ENCODE measurements at places on chromosomes 4 and X.

GRCh38 chr4:25310066-25310802 lies 2.3 kb upstream of the ZCCHC4 start:
- no peak for DNase-seq

- DNase-seq: peak; percentile 88
These were observed 395.2 kb downstream of the MID1IP1 start for GRCh38 chrX:39196192-39197102.

DNA sequence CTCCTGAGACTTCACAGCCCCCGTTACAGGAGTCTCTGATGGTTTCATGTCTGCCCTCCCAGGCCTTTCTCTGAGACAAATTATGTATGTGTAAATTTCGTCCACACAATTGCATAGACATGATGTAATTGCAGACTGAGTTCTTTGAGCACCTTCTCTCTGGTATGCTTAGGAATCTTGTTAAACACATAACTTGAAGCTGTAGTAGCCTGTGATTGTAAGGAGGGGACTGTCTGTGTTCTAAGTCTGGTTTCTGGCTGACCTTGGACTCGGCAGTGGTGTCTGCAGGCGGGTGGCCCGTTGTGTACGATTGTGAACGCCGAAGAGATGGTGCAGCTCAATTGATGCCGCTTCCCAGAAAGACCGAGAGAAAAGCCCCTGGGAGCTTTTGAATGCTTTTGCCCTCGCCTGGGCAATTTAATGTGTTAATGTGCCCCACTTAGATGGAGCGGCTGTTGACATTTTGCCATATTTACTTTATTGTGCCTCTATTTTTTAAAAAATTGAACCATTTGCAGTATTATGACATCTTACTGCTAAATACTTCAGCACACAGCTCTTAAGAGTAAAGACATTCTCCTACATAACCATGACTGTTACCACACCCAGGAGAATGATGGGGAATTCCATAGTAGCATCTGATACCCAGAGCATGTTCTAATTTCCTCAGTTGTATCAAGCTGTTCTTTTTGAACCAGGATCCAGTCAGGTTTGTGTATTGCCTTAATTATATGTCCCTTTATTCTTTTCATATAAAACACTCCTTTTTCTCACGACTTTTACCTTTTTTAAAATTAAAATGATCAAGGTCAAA lies 58.4 kb upstream of the TADA2B start:
- DNase-seq: no peak

- no peak for DNase-seq
These were observed 16.9 kb upstream of the RGN start for GRCh38 chrX:47061238-47061919.

DNA sequence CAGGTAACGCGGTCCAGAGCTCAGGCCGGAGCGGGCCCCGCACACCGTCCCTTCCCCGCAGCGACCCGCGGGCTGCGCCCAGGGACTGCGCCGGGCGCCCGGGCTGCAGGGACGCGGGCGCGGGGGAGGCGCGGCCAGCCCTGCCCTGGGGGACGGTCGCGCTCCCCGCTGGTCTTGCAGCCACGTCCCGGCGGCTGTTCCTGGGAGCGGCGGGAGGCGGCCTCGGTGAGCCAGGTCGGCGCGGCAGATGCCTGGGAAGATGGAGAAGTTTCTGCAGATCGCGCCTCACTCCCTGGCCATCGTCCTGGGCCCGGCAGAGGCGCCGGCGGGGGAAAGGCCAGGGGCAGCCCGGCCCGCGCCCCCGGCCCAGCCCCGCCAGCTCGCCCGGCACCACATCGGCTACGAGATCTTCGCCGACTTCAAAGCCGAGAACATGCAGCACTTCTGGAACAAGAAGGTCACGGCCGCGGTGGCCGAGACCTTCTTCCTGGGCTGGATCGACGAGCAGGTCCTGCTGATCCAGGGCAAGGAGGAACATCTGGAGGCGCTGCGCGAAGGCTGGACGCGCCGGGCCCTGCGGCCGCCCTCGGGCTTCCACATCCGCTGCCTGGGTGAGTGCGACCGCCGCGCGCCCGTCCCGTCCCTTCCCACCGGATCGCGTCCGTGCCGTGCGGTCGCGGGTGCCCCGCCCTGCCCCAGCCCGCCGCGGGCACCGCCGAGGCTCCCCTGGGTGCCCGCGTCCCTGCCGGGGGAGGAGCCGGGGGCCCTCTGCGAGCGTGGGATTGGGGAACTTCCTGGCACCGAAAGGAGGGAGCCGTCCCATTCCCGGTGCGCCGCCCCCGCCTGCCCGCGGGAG lies 107.4 kb upstream of the STOX2 start:
- DNase-seq: no peak

- no peak for DNase-seq
These were observed 24.2 kb downstream of the CPE start for GRCh38 chr4:165403048-165403447.

DNA sequence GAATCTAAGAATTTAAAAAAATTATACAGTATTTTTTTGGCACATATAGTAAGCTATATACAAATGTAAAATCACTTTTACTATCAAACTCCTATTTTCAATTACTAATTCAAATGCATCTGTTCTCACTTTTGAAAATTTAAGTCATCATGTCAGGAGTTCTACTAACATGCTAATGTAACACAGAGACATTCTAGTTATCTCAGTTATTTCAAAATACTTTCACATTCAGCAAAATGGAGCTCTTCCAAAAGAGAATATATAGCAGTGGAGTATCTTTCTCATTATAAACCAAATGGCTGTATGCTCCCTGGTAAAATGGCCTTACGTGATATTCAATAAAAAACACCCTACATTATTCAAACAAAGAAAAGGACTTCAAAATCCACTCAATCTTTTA lies 42.3 kb downstream of the RFC1 start:
- DNase-seq: no peak

DNA sequence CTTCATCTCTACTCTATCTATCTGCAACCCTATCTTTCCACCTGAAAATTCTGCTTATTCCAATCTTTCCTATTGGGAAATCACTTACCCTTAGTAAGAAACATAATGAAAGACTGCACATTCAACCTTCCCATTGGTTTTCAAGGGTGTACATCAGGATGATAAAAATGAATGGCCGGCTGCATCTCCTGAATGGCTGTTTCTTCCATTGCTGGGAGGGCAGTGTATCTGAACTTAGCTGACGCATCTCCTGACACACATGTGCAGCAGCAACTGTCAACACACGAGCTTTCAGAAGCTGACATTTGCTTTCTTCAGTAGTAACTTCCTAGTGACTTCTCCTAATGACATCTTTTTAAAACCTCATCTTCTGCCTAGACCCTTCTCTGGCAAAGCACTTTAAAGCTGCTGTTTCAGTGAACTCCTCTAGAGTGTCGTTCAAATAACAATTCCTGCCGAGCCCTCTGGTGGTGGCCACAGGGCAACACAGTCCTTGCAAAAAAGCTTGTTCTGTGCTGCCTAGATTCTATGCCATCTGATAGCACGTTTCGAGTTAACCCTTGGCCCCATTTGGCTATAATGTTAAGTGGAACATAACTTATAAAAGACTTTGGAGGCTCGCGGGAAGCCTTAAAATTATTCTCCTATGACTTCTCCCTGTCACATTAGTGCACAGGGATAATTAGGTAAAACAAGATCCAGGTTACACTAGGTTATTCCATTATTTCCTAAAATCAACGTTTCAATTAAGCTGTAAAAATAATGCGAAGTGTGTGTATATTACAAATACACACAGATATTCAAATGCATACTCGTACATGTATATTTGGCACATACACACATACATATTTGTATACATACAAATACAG lies 2340.7 kb downstream of the PCDH7 start:
- peak; percentile 55 for DNase-seq

DNA sequence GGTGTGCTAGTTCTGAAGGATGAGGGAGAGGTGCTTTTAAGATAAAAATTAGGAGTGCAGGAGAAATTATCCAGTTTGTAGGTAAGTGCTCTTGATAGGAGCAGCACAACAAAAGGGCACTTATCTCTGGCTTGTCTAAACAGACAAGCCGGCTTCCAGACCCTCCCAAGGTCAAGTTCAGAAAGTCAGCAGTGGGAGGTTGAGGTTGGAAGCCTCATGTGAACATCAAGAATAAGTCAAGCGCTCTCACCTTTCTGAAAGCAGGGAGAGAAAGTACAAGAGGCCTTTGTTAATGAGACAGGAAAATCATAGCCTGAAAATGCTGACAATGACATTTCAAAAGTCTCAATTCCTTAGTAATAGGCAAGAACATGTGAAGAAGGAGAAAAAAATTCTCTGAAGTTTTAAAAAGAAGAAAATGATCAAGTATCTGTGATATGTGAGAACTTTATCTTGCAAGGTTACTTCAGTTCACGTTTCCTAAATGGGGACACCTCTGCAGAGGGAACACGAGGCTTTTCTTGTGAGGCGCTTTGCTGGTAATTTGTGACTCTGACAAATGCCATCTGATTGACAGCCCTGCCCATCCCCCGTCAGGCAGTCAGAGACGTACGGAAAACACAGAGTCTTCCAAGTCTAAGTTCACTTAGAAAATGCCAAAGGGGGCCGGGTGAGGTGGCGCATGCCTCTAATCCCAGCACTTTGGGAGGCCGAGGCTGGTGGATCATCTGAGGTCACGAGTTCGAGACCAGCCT lies 62.2 kb downstream of the TIGD2 start:
- DNase-seq: no peak

GRCh38 chrX:13520351-13520750 lies 49.0 kb upstream of the EGFL6 start:
- no peak for DNase-seq

DNA sequence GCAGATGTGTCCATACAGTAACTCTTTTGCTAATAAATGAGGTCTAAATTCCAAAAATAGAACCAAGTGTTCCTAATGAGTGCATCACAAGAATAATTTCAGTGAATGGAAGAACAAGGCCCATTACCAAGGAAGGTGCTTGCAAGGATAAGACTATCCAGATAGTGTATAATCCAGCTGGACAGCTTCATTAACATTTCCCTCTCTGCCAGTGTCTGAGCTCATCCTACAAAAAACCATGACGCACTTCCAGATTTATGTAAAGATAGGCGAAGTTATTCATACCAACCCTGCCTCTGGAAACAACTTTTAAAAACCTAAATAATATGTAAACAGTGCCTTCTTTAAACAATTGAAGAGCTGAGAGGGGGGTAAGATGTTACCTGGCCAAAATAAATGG lies 177.9 kb upstream of the STK26 start:
- DNase-seq: no peak

GRCh38 chrX:27619459-27619858 lies 29.3 kb downstream of the DCAF8L2 start:
- no peak for DNase-seq

- no peak for DNase-seq
These were observed 25.5 kb upstream of the RXFP1 start for GRCh38 chr4:158496030-158496741.

DNA sequence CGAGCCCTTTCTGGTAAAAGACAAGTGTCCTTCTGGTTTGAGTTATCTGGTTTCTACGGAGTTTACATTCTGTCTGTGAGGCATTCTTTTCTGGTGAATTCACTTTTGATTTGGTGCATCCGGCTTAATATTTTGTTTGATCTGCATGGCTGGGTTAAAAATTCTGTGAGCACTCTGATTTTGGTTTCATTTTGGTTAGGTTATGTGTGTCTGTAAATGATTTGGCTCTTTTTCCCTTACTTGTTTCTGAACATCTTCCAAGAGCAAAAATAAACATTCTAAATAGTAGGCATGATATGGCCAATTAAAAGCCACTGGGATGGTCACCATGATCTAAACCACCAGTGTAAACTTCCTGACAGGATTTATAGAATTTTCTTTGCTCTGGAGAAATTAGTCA lies 85.7 kb upstream of the PTPN13 start:
- DNase-seq: peak; percentile 90

DNA sequence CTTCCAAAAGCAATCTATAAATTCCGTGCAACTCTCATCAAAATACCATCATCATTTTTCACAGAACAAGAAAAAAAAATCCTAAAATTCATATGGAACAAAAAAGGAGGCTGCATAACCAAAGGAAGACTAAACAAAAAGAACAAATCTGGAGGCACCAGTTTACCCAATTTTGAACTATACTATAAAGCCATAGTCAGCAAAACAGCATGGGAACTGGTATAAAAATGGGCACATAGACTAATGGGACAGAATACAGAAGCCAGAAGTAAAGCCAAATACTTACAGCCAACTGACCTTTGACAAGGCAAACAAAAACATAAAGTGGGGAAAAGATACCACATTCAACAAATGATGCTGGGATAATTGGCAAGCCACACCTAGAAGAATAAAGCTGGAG lies 753.5 kb upstream of the PABPC4L start:
- no peak for DNase-seq

- DNase-seq: peak; percentile 94
These were observed 110.1 kb upstream of the MED14 start for GRCh38 chrX:40845331-40845911.

DNA sequence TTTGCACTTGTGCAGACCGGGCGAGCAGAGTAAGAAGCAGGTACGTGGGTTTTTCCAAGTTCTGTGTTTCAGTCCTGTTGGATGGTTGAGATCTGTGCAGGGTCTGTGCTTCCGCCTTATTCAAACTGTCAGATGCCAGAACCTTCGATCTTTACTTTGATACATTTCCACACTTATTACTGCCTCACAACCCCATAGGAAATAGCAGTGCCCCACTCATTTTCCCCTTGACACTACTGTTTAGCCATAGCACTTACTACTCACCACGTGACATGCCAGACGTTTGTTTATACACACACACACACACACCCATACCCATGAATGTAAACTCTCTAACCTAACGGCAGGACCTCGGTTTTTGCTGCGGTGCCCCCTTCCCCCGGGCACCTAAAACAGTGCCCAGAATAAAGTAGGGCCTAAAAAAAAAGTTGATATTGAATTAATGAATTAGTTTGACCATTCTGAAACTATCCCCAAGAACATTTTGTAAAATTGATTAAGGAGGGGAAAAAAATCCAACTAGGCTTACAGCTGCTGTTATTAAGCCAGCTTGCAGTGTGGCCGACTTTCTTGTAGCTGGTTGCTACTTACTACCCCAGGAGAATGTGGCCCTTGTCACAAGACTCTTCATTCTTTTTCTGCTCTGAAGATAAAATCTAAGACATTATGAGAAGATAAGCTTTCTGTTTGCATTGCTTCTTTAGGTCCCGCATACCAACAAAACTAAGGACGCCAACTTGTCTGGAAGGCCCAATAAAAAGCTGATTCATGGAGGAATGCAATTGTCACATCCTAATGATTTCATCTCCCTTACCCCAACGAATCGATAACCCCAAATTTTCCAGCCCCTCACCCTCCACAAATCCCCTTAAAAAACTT lies 704 bp upstream of the SEPSECS start:
- no peak for DNase-seq

DNA sequence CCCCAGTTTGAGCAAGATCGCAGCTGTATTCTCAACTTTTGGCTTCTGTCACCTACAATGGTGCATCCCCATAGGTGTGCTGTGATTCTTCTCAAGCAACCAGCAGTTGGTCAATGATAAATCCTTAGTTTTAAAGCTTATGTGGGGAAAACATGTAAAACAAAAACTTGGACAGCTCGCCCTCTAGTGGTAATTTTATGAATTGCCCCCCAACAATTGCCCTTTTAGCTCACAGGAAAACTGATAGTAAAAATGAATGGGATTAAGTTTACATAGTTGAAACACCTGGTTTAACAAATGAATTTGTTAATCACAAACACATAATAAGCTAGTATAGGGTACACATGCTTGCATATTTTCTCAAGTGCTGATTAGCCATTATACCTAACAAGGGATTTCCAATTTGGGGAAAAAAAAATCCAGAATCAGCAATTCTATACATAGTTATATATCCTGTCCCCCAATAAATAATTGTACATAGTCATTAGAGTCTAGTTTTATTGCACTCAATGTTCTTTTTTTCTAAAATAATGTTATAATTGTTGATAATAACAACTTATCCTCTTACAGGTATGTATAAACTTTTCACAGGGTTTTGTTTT lies 30.1 kb downstream of the TEX13A start:
- DNase-seq: peak; percentile 13

- peak; percentile 39 for DNase-seq
These were observed 181.3 kb upstream of the STK26 start for GRCh38 chrX:131841496-131842437.

Data from fibroblast of skin of right quadriceps (primary cell).